Activated T-cell treated with anti-CD3 and anti-CD28 coated beads, Interleukin-2, amount 50 U/mL, for 48 hours (primary cell): ENCODE measurements at places on chromosomes 1 and 21.

- no peak for DNase-seq
Observed at GRCh38 chr1:64932962-64933295, 33.4 kb downstream of the JAK1 start.

DNA sequence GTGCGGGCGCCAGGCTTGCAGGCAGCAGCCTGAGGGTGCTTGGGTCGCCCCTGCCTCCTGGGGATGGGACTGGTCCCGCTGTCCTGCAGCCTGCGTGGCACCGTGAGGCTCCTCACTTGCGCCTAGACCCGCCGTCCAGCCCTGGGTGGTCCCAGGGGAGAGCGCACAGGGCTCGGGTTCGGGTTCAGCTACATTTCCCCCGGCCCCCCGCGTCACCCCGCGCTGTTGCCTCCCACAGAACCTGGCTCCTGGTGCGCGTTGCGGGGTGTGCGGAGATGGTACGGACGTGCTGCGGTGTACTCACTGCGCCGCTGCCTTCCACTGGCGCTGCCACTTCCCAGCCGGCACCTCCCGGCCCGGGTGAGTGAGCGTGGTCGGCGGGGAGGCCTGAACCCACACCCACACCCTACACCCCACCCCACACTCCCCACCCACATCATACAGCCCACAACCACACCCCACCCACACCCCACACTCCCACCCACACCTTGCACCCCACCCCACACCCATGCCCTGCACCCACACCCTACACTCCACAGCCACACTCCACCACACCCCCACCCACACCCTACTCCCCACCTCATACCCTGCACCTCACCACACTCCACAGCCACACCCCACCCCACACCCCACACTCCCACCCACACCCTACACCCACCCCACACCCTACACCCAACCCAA is 6.2 kb upstream of the PFKL start:
- no peak for DNase-seq

DNA sequence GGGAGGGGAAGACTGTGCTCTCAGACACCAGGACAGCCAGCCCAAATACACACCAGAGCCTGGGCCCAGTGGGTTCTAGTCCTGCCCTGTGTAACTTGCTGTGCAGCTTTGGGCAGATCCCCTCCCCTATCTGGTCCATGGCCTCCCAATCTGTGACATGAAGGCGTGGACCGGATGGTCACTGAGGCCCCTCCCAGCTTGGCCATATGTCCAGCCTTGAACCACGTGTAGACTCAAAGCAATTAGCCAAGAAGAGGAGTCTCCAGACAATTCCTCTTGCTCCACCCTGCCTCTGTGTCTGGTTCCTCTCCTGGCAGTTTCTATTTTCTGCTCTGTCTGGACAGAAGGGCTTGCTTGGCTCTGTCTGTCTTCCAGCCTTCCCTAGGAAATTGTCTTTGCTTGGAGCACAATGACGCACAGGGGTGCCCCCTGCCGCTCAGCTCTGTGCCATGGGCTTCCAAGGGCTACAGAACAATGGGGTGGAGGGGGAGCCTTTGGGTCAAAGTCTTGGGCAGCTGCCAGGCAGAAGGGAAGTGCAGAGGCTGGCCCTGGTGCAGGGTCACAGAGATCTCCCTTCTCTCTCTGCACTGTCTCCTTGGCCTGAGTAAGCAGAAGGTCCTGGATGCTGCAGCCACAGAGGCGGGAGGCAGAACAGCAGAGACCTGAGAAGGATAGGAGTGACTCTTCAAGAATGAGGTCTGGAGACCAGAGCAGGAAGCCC is 66.1 kb downstream of the TENT5C start:
- no peak for DNase-seq

GRCh38 chr21:23496729-23497128 is 2110.6 kb downstream of the MRPL39 start:
- no peak for DNase-seq

DNA sequence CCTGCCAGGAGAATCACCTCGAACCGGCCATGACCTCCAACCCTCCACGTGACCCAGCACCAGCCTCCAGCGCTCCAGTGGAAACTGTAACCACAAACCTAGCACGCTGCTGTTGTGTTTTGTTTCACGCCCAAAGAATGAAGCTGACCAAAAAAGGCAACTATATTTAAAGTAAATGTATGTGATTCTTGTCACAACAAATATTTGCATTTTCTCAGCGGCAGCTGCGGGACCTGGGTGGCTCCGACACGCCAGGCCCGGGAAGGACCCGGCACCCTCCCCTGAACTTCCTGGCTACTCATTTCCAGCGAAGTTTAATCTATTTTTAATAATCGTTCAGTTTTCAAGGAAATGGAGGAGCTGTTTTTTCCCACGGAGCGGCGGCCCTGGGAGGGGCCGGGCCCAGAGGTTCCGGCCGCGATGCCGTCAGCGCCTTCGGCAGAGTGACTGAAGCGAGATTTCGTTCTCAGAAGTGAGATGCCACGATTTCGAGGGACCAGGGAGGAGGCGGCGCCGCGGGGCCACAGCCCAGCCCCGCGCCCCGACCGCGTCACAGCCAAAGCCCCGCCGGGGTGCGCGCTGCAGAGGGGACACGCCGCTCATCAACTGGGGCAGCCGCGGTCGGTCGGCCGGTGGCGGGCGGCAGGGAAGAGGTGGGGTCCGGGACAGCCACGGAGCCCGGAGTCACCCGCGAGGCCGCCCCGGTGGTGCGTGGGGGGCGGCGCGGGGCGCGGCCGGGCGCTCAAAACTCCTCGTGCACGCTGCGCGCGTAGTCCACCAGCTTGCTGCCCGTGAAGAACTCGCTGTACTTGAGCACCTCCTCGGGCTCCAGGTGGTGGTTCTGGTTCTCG is 3.0 kb upstream of the TNFRSF4 start:
- peak; percentile 67 for DNase-seq

- peak; percentile 69 for DNase-seq
Observed at GRCh38 chr1:1213345-1214265, at the start of gene TNFRSF4. TSS of gene TNFRSF4 (minus strand) at chr1:1214153. CDS start at chr1:1214127, 26 bp downstream.

- DNase-seq = no peak
Observed at GRCh38 chr1:236144446-236145150, 2.3 kb downstream of the GPR137B start.

DNA sequence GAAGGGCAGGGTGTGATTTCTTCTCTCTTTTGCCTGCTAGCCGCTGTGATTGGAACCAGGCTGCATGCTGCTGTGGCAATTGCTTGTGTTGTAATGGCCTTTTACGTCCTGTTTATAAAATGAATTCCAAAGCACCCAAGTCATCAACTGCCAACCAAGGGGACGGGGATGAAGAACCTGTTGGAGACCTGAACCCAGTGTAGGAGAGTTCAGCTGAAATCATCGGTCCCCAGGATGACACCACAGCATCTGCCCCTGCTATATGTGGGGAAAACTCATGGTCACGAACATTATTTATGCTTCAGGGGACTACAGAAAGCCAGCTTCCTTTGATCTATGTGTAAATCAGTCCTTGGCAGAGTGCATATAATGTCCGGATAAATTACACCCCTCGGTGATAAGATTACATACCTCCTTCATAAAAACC is 3.8 kb downstream of the TMEM167B start:
- DNase-seq = no peak

GRCh38 chr1:67722292-67722944 is 37.4 kb downstream of the GADD45A start:
- no peak for DNase-seq

DNA sequence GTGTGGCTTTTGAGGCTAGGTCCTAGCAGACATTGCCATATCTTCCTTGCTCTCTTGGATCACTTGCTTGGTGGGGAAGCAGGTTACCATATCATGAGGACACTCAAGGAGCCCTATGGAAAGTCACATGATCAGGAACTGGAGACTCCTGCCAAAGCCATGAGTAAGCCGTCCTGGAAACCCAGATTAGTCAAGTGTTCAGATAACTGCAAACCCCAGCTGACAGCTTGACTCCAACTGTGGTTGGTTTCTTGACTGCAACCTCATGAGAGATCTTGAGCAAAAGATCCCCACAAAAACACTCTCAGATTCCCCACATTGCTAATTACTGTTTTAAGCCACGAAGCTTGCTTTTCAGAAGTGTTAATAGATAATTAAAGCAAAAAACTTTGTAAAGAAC is 58.6 kb downstream of the CACNA1E start:
- no peak for DNase-seq

GRCh38 chr21:27681841-27682240 is 715.0 kb upstream of the ADAMTS5 start:
- DNase-seq = no peak
